ENCODE measurements at places on chromosomes 12 and 14.

- no peak for DNase-seq
Measured at GRCh38 chr14:102594514-102595175, 2.2 kb downstream of the RCOR1 start.

GRCh38 chr12:3122841-3123678 lies 45.9 kb downstream of the TSPAN9 start:
- no peak for DNase-seq

DNA sequence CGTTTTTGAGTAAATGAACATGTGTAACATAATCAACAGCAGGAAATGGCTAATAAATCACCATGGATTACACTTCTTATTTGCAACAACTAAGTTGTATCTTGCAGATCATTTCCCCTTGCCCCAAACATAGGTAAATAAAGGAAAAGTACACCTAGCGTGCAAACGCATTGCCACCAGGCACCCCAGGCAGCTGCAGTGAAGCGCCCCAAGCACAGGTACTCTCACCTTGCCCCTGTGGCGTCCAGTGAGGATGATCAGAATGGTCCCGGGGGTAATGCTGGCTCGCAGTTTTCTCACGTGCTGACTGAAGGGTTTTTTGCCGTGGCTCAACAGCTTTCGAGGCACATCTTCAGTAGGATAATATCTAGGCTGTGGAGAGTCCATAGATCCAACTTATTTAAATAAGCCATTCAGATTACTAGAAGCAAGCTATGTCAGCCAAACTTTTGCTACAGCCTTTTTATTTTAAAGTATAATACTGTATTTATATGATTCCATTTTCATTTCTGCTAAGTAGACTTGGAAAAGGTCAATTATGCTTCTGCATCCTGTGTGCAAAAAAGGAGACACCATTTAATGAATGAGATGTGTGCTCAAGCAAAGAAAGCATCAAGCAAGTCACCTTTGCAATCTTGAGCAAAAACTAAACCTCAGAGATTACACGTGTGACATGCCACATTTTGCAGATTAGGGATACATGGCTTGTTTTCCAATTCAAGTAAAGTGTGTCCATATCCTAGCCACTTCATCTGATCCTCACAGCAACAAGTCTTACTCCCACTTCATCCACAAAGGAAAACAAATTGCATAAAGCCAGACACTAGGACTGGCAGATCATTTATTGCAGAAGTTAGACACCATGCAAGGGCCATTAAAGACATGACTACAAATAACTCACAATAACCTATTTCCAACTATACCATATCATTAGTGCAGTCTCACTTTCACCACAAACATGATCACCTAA lies 2.6 kb downstream of the RPL6 start:
- no peak for DNase-seq

DNA sequence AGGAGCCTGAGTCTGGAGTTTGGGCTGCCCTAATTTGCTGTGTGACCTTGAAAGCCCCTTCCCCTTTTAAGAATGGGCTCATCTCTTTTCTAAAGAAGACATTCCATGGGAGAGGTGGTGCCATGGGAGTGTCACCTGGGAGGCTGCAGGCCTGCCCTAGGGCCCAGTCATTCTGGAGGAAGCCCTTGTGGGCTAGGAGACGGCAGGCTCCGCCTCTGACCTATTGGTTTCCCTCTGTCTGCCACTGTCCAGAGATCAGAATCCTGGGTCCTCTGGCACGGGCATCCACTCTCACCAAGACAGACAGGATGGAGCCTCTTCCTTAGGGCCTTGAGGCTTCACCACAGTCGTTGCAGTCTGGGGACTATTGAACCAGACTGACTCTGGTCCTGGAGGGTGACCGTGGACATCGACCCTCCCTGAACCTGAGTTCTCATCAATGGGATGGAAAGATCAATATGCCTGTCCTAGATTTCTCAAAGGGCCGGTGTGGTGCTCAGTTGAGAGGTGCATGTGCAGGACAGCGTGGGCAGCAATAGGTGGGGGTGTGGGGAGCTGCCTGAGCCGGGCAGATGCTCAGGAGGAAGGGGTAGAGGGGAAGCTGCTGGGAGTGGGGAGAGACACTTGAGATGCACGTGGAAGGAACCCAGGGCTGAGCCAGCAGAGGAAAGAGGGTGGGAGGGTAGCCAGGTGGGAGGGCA lies 12.2 kb upstream of the CLMN start:
- DNase-seq: no peak

- DNase-seq: no peak
Measured at GRCh38 chr12:117885211-117885610, 83.6 kb downstream of the KSR2 start.

Data from left kidney (tissue), 8 donors.